T-cell (primary cell): ENCODE measurements at places on chromosomes 11 and 22.

- no peak for DNase-seq
Measured at GRCh38 chr11:93537049-93537448, 6.1 kb downstream of the SMCO4 start.

- DNase-seq = no peak
Measured at GRCh38 chr22:28051787-28052356, 132.8 kb upstream of the PITPNB start.

GRCh38 chr22:41096391-41096790, 4.0 kb downstream of the EP300 start:
- no peak for DNase-seq

DNA sequence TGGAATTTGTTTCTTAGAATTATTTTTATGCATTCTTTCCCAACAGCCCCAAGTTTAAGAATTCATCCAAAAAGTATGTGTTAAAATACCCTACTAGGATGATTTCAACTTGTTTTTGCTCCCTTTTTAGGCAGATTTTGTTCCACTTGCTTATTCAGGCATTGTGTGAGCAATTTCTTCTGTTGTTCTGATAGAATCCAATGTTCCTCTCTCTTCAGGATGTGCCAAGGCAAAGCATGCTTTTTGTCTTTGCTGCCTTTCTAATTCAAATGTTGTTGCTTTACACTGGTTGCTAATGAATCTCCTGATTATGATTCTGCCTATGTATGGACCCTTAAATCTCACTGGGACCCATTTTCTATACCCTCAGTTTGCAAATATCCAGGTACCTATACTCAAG, 131.2 kb upstream of the ARHGAP42 start:
- DNase-seq = no peak

DNA sequence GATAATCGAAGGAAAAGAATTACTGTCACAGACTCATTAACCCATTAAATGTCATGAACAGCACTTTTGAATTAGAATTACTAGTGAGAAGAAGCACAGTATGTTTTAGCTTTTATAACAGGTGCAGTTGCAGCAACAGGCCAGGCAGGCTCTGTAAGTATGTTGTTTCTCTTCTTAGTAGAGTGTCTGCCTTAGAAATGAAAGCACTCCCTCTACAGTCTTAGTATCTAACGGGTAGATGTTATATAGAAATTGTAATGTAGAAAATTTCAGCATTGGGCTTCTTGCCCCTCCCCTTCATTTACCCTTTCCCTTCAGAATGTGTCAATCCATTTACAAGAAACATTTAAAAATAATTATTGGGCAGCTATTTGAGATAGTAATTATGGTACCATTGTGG, 87.4 kb downstream of the HIPK3 start:
- no peak for DNase-seq

GRCh38 chr11:62646825-62647608, 604 bp upstream of the GANAB start:
- DNase-seq = no peak

GRCh38 chr11:6452219-6452618, 11.4 kb upstream of the HPX start:
- no peak for DNase-seq

- no peak for DNase-seq
Measured at GRCh38 chr11:131756479-131757110, 386.2 kb downstream of the NTM start.

GRCh38 chr22:34111210-34111824, 191.0 kb upstream of the LARGE1 start:
- DNase-seq = no peak

DNA sequence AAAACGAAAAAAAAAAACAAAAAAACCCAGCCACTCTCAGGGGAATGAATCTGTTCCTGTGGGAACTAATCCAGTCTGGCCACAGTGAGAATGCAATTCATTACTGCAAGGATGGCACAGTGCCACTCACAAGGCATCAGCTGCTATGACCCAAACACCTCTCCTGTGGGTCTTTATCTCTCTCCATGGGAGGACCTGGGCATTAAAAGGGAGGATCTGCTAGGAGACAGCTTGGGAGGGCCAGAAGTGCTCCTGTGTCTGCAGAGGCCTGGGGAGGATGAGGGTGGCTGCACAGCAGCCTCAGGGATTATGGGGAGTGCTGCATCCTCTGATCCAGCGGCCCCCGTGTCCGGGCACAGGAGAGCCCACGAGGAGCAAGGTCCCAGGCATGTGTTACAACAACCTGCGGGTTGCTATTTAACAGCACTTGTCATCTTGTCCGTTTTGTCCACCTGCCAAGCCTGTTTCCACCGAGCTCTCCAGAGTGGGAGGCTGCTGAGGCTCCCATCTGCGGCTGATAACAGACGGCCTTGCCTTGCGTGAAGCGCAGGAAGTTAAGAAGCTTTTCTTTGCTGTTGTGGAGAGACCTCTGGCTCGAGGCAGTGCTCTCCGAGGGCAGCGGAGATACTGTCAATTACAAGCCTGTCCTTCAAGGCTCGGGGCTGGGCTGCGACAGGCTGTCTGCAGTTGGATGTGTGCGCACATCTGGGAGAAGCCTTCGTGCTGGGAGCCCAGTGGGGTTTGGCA, 97.7 kb downstream of the NXPE2 start:
- DNase-seq = no peak

DNA sequence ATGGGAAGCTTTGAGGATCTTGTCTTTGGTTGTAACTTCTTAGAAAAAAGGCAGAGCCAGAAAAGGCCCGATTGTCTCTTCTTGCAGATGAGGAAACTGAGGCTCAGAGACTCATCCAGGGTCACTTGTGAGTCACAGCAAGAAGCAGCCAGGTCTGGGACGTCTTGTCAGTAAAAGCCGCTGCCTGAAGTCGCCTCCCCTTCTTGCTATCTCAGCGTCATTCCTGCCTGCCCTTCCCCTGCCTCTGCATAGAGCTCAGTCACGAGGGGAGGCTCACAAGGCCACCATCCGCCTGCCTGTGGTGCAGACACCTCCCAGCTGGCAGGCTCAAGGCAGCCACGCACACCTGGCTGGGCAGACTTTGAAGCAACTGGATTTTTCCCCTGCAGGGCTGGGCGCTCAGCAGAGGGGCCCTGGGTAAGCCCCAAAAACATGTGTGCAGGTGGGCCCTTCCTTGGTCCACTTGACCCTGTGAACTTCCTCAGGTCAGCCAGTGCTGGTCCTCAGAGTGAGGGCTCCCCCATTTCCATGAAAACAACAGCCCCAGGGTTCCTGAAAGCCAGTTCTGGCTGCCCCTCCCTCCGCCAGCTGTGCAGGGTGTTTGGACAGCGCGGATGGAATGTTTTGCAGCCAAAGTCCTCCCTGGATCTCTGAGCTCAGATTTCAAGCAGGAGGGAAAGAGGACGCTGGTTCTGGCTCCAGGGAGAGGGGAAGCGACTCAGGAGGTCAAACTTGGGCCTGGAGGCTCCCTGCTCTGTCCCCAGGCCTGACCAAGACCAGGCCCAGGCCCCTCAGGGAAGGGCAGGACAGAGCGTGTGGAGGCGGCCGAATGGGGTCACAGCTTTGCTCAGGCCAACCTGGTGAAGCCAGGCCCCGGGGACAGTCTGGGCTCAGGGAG, 6.0 kb upstream of the RAB3IL1 start:
- DNase-seq = no peak

DNA sequence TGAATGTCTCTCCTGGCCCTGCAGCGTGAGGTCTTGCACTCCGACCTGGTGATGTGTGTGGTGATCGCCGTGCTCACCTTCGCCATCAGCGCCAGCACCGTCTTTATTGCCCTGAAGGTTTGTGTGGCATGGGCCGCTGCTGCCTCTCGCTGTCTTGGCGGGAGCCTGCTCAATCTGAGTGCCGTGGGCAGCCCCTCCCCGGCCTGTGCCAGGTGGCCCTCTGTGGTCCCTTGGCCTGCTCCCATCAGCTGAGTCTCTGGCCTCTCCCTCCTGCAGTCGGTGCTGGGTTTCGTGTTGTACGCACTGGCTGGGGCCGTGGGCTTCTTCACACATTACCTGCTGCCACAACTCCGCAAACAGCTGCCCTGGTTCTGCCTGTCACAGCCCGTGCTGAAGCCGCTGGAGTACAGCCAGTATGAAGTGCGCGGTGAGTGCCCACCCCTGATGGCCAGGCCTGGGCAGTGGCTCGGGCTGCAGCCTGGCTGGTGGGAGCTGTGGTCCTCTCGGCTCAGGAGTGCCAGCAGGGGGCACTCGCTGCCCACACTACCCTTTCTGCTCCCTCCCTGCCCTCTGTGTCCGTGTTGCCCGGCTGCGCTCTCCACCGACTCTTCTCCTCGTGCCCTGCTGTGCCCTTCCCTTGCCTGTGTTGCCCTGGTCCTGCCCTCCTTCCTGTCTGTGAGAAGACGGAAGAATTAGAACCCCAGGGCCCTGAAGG, 10.2 kb downstream of the PCNX3 start:
- peak; percentile 39 for DNase-seq

GRCh38 chr11:94876222-94876621, 97.1 kb downstream of the CWC15 start:
- DNase-seq = no peak

- no peak for DNase-seq
Measured at GRCh38 chr11:21038801-21039200, 369.4 kb downstream of the NELL1 start.

GRCh38 chr11:75524665-75525432, 892 bp downstream of the GDPD5 start:
- DNase-seq = peak; percentile 28

DNA sequence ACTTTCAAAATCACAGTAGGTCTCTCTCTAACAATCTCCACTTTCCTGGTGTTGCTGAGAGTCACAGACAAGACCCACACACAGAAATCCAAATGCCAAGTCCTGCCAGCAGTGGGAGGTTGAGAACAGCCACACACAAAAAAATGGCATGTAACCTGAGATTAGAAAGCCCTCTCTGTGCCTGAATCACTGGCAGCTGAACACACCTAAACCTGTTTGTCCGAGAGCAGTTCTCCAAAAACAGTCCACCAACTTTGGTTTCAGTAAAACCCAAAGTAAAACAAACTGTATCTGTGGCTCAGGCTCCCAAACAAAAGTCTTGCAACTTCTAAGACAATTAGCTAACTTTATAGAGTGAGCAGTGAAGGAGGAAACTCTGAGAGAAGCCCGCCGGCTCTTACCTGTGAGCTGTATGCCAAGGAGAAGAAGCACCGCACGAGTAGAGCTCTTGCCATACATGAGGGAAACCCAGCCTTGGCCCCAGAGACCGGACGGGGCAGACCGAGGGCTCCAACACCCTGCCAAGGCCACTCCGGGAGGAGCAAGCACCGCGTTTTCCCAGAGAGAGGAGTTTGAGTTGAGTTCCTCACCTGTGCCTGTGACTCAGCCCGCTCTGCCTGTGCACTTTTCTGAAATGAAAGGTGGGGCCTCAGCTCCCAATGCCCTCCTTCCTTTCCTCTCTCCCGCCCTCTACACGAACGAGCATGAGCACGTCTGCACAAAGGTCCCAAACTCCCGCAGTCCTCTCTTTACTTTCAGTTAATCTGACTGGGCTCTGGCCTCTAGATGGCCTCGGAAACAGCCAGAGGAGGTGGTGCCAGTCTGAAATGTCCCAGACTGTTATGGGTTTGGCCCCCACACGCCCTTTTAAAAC, at the start of gene MPZL2:
Gene MPZL2 (minus strand): TSS at position 603 of the 874 bp plus-strand sequence. CDS start 144 bp downstream, at position 459.
- DNase-seq = no peak

- no peak for DNase-seq
Measured at GRCh38 chr11:68255526-68255925, 16.2 kb downstream of the C11orf24 start.

DNA sequence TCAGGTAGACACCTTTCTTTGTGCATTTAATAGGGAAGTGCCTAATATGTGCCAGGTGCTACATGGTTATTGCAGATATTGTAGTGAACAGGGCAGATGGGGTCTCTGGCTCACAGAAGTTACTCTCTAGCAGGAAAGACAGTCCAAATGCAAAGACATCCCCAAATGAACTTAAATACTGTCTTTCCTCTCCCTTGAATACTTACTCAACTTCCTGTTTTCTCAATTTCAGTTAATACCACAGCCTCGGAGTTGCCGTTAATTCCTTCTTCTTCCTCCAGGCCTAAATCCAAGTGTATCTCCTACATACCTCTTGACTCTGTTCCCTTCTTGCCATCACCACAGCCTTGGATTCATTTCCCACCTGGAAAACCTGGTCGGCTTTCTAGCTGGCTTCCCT, 134.3 kb upstream of the SESN3 start:
- no peak for DNase-seq

GRCh38 chr11:102516179-102516578, 14.4 kb downstream of the MMP7 start:
- DNase-seq = no peak

DNA sequence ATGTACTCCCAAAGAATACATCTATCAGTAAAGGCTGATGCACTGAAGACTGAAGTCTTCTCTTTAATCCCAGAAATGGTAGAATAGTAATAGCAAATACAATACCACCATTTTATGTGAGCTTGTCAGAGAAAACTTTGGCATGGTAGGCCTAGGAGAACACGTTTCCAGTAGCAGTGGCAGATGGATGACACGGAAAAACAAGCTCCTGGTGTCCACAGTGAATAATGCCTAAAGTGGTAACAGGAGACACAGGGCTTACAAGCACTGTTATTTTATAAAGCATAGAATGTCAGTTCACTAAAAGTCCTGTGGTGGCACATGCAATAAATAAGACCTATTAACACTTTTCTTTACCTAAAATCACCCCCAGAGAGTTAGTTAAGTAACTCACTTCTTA, 277.6 kb downstream of the TTC28 start:
- no peak for DNase-seq
